A673 (cell line): ENCODE measurements at places on chromosomes 3 and 15.

GRCh38 chr3:151871639-151872468 lies 1.6 kb upstream of the SUCNR1 start:
- H3K36me3 ChIP-seq: no peaks in the 10 kb centered on the region
- H3K27me3 ChIP-seq: no peaks in the 10 kb centered on the region
- peaks cover 46% of the 10 kb centered on the region for H3K4me1 ChIP-seq
- no peak overlapping the region for H3K4me3 ChIP-seq

DNA sequence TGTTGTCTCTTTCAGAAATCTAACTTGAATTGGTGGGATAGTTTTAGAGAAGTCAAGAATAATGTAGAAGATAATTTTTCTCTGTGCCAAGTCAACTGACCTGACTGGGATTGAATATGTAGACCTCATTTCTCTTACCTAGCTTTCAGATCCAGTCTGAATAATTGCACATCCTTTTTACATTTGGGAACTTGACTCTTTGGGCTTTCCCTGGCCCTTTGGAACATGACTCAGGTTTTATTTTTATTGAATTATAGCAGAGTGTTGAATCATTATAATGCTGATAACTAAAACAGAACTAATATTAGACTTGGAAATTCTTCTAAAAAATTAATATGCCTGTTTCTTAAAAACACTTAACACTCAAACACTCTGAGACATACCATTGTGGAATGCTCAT lies 76.5 kb downstream of the PFN2 start:
- no peak for DNase-seq
- H3K4me3 ChIP-seq: no peak overlapping the region
- H3K27me3 ChIP-seq: no peaks in the 10 kb centered on the region
- H3K36me3 ChIP-seq: no peaks in the 10 kb centered on the region

GRCh38 chr3:129793942-129794310 lies 99.6 kb downstream of the TMCC1 start:
- peak; percentile 35 for DNase-seq
- no peak overlapping the region for H3K4me3 ChIP-seq
- no peaks in the 10 kb centered on the region for H3K36me3 ChIP-seq
- H3K27me3 ChIP-seq: no peaks in the 10 kb centered on the region
- H3K27ac ChIP-seq: no peak overlapping the region
- peaks cover 24% of the 10 kb centered on the region for H3K4me1 ChIP-seq

- DNase-seq: no peak
- no peaks in the 10 kb centered on the region for H3K36me3 ChIP-seq
- H3K4me1 ChIP-seq: no peaks in the 10 kb centered on the region
- peaks cover 20% of the 10 kb centered on the region for H3K27me3 ChIP-seq
- H3K4me3 ChIP-seq: no peak overlapping the region
- H3K27ac ChIP-seq: no peak overlapping the region
Observed at GRCh38 chr3:127462111-127462655, 128.3 kb downstream of the TPRA1 start.

- H3K4me1 ChIP-seq: peaks cover 11% of the 10 kb centered on the region
Observed at GRCh38 chr15:60800299-60801072, 321.5 kb upstream of the ICE2 start.

DNA sequence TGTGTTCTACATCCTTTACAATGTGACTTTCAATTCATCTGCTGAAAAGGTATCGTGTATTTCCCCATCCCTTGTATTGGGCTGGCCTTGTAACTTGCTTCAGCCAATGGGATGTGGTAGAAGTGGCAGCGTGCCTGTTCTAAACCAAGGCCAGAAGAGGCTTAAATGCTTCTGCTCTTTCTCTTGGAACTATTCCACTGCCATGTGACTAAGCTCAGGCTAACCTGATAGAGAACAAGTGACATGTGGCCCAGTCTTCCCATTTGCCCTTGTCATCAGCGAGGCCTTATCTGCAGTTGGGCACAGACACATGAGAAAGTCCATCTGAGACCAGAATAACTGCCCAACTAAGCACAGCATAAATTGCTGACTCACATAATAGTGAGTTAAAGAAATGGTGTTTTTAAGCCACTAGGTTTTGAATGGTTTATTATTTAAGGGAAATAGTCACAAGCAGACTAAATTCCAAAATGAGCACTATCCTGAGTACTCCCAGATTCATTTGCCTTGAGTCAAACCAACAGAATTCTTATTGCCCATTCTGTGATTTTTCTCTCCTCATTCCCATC lies 230.2 kb downstream of the CPNE4 start:
- H3K4me3 ChIP-seq: no peak overlapping the region
- DNase-seq: no peak
- no peaks in the 10 kb centered on the region for H3K36me3 ChIP-seq
- no peak overlapping the region for H3K27ac ChIP-seq
- no peaks in the 10 kb centered on the region for H3K27me3 ChIP-seq
- H3K4me1 ChIP-seq: no peaks in the 10 kb centered on the region

GRCh38 chr3:126415661-126416591 lies 21.2 kb downstream of the CFAP100 start:
- H3K27me3 ChIP-seq: no peaks in the 10 kb centered on the region
- DNase-seq: no peak
- no peak overlapping the region for H3K4me3 ChIP-seq
